Activated T-helper 1 cell treated with anti-CD3 and anti-CD28 coated beads, Interleukin-2, amount 50 U/mL, for 16 hours (primary cell): ENCODE measurements at places on chromosomes 12 and 14.

GRCh38 chr14:83483063-83483462 is 1949.4 kb upstream of the SEL1L start:
- DNase-seq = no peak

- DNase-seq = no peak
These were observed 9.6 kb upstream of the ENDOU start for GRCh38 chr12:47734725-47735480.

DNA sequence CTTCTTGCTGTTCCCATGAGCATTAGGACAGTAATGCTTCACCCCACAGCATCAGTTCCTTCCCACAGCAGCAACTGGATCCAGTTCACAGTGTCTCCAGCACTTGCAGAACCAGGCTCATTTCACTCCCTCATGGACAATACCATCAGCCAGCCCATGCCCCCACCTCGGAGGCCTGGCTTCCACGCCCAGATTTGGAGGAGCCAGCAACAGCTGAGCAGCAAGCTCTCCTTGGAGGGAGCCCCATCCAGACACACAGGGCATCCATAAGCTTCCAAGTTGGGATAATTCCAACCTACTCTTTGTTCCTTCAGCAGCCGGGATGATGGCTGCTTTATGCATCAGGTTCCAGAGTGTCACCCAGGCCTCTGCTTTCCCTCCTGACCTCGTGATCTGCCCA is 250.0 kb downstream of the GLT1D1 start:
- no peak for DNase-seq

DNA sequence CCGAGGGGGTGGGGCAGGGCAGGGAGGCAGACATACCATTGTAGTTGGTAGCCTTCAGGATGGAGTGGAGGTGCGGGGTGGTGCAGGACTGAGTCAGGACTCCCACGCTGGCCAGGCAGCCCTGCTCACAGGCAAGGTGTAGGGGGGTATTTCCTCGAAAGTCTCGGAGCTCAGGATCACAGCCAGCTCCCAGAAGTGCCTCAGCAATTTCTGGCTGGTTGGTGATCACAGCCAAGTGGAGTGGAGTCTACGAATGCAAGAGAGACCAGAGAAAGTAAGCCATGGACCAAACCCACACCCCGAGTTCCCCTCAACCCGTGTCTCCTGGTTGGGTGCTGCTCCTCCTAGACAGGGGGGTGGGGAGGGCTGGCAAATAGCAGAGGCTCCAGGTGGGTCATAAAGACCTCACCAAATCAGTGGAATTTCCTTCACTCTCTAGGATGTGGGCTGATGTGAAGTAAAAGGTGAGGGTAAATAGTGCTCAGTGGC is 1.4 kb downstream of the NFKBIA start:
- DNase-seq = peak; percentile 30

DNA sequence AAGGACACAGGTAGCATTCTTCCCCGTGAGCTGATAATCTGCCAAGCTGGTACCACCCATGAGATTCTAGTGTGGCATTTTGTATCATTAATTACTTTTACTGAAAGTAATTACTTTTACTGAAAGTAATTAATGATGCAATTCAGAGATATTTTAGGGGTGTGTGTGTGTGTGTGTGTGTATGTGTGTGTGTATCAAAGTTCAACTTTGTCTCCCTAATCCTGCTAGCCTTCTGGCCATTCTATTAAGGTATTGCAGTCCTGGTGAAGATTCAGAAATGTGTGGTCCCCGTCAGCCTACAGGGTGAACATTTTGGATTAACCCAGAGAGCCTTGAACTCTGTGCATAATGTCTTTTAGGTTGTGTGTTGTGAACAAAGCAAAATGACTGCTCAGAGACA is 310.8 kb downstream of the ZFP36L1 start:
- no peak for DNase-seq

DNA sequence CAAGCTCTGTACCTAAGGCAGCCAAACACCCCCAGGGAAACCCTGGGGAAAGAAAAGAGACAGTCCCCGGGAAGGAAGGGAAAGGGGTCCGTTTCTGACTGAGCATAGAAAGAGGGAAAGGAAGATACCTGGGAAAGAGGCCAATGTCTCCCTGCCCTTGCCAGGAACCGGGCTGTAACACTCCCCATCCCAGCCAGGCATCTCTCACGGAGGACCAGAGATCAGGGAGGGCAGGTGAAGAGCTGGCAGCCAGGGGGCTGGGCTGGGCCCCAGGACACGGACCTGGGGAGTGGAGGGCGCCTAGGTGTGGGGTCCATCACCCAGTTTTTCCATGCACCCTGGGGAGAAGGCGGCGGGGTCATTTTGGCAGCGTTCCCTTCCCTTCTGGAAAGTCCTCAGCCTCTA is 18.9 kb upstream of the PLEKHH1 start:
- no peak for DNase-seq

DNA sequence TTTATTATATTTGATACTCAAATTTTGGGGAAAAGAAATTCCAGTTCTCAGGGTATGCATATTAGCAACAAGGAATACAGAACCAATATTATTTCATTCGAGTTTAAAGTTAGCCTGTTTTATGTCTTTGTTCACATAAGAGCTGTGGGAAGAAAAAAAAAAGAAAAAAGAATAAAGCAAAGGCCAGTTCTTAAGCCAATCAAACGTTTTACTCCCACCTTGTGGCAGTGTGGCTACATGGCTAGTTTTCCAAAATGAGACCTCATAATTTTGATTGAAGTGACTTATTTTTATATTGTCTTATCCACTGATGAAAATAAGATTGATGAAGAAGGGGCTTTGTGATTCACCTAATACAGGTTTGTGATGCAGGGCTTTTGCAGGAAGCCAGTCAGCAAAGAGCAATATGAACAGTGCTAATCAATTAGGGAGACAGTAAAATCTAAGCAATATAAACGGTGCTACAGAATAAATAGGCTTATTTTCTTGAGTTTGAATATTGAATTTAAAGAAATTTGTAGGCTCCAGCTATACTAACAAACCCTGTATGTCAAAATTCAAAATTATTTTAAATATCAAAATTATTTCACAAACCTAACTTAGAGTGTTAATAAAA is 624.1 kb upstream of the FOXG1 start:
- no peak for DNase-seq

GRCh38 chr14:86646696-86647690 is 1117.0 kb downstream of the FLRT2 start:
- no peak for DNase-seq

DNA sequence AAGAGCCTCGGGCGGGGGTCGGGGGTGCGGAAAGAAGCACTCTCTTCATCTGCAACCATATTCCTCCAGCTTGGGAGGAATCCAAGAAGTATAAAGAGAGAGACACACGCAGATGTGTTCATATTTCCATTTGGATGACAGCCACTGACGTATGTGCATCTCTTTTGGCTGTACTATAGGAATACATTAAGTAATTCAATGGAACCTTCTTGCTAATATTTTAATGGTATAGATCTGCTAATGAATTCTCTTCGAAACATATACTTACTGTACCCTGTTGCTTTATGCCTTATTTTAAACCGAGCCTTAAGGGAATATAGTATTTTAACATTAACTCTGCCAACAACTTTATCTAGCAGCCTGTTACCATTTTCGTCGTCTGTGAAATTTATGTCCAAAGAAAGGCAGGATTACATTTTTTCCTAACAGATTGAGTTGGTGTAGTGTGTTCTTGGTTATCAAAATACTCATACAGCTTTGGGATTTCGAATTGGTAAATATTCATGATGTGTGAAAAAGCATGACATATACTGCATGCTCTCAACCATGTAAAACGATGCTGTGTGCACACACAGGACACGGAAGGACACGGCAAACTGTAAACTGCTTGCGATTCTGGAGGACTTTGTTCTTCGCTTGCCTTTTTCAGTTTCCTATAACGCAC is 84.5 kb downstream of the CCDC88C start:
- DNase-seq = no peak

- DNase-seq = no peak
These were observed 218.5 kb downstream of the NUAK1 start for GRCh38 chr12:105920161-105920684.

GRCh38 chr12:101793401-101793800 is 37.4 kb downstream of the GNPTAB start:
- no peak for DNase-seq

- no peak for DNase-seq
These were observed 7.9 kb downstream of the NKX2-1 start for GRCh38 chr14:36511981-36512584.

- DNase-seq = no peak
These were observed 59.2 kb downstream of the WASHC4 start for GRCh38 chr12:105166736-105167135.

DNA sequence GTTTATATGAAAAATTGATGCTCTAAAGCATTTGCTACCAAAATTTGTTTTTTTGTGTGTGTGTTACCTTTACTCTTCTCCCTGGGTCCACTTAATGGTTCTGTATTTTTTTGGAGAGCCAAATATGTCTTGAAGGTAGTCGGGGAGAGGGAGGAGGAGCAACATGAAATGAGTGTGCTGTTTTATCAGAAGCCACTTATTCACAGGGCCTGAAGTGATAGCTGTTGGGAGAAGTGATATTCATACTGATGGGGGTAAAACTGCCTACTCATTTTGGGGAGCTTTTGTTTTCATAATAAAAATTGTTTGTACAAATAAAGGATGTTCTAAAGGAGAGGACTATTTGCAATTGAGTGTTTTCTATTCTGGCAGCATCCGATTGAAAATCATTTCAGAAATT is 29.2 kb downstream of the CRADD start:
- DNase-seq = no peak

DNA sequence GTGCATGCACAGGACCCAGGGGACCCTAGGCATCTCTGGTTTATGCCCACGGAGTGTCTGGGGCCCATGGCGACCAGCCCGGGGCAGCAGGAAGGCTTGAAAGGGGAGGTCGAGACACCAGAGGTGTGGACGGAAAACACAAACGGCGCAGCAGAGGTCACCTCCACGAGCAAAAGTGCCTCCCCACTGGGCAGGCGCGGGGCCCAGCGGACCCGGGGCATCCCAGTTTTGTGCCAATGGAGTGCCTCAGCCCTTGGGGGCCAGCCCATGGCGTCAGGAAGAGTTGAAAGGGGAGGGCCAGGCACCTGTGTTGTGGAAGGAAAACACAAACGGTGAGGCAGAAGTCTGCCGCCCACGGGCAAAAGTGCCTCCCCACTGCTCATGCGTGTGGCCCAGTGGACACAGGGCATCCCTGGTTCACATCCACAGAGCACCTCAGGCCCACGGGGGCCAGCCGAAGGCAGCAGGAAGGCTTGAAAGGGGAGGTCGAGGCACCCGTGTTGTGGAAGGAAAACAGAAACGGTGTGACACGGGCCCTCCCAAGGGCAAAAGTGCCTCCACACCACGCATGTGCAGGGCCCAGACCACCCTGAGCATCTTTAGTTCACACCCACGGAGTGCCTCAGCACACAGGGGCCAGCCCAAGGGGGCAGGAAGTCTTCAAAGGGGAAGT is 378.8 kb downstream of the ALG10 start:
- no peak for DNase-seq

DNA sequence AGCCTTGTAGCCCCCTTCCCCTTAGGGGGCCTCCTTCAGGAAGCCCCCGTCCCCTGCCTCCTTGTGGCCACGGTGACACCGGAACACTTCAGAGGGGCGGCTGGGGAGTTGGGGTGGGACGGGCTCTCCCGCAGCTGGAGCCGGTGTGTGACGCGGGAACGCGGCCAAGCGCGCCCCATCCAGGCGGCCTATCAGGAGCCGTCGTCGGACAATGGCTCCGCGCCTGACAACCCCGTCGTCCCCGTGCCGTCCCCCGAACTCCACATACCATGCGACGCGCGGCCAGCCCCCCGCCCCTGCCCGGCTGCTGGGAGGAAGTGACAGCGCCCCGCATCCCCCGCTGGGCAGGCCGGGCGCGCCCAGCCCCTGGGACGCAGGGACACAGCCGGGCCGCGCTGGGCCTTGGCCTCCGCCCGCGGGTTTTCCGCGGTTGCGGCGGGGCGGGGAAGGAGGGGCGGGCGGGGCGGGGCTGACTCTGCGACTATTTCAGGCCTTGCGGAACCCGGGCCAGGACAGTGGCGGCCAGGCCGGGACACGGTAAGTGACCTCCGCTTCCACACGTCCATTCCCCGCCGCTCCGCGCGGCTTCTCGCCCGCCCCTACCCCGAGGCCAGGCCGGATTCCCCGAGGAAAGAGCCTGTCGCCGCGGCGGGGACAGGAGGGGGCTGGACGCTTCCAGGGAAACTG is at the start of gene TNFAIP2:
Gene TNFAIP2 (plus strand): TSS at position 515 of the 687 bp plus-strand sequence. CDS start 2,997 bp downstream, outside the sequence.
- DNase-seq = no peak

DNA sequence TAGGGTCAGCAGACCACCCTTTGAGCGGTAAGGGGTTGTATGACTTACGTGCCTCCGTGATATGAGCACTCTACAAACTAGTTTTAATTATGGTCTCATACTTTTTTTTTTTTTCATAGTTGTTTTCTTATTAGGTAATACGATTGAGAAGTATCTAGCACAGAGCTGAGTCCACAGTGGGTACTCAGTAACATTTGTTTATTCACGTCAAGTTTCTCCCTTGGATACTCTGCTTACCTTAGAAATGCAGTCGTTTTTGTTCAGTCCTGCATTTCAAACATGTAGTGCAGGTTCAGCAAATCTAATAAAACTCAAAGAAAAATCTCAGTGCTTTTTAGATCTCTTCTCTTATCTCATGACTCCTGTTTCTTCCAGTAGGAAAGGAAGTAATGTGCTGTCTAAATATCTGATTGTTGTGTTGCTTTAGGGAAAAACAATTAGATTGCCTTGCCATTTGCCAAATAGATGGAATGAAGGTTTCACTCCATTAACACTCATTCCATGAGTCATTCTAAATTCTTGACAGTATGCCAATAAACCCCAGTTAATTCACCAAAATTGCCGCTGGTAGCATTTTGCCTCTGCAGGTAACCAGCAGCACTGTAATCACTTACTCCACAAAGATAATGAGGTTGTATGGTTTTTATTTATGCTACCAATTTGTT is 118.9 kb downstream of the PTCSC3 start:
- no peak for DNase-seq

DNA sequence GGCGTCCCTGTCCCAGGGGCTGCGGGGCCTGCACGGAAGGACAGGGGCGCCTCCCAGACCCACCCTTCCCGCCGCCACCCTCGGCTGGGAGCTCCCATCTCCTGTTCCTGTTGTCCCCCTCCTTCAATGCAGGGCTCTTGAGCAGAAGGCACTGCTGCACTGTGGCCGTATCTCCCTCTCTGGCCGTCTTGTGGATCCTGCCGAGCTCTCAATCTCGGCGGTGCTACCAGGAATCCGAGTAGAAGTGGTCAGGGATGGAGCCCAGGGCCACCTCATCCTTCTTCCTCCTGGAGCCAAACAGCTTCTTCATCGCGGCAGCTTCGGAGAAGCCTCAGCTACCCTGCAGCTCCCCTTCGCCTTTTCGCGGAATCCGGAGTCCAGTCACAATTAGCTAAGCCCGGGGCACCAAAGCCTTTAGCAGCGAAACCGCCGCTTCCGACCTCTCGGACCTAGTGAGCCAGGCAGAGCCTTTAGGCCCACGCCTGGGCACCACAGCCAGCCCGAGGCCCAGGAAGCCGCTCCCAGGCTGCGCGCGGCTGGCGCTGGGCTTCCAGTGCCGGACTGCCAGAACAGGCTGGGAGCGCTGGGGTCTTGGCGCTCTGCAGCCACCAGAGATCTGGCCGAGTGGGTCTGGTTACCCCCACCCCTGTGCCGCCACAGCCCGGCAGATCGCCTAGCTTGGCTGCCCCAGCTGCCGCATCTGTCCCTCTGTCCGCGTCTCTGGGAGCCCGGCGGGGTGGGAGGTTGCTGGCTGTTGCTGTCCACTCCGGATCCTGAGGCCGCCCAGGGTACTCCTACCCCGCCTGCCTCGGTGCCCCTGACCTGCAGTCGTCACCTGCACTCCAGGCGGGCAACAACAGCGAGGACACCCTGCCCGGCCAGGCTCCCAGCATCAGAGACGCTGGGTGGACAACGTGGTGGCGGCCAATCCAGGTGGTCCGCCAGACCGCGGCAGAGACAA is 69.1 kb downstream of the ASCL4 start:
- DNase-seq = no peak
